ENCODE measurements at places on chromosomes 5 and 9.

- DNase-seq = no peak
Observed at GRCh38 chr9:128125580-128126354, 1.8 kb downstream of the PTGES2 start.

DNA sequence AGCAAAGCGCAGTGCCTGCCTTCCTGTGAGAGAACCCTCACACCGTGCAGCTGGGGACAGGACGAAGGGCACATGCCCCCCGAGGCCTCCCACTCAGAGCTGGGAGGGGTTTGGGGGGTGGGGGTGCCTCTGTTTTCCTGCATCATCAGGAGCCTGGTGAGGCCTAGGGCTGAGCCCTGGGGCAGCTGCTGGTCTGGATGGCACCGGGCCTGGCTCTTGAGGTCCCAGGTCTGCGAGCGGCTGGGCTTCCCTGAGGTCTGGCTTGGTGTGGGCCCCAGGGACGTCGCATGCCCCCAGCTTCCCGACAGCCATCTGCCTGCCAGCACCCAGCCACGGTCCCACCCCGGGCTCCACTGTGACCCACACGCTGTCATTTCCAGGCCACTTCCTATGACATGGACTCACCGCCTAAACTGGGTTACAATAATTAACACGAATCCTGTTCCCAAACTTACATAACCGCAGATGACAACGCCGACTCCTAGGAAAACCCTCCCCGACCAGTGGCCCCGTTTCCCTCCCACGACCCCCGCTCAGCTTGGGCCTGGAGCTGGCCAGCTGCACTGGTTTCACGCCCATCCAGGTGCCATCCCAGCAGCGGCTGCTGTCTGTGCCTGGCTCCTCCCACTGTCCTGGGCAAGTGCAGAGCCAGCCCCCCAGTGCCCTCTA, 8.7 kb downstream of the NACC2 start:
- no peak for DNase-seq

DNA sequence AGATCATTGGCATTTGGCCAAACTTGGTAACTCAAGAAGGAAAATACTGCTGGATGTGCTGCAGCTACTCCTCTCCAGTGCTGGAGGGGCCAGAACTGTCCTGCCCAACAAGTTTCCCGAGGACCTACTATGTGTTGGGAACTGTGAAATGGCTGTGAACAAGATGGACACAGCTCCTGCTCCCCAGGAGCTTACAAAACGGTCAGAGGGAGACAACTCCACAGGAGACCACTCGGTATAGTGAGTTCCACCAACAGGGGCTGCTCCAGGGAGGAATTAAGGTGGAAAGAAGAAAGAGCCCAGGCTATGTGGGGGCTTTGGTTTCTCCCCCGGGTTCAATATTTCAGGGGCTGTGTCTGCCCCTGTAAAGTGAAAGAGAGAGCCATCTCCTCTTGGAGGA, 78.8 kb downstream of the GNA14 start:
- no peak for DNase-seq

- no peak for DNase-seq
Observed at GRCh38 chr5:42500003-42500599, 76.9 kb downstream of the GHR start.

DNA sequence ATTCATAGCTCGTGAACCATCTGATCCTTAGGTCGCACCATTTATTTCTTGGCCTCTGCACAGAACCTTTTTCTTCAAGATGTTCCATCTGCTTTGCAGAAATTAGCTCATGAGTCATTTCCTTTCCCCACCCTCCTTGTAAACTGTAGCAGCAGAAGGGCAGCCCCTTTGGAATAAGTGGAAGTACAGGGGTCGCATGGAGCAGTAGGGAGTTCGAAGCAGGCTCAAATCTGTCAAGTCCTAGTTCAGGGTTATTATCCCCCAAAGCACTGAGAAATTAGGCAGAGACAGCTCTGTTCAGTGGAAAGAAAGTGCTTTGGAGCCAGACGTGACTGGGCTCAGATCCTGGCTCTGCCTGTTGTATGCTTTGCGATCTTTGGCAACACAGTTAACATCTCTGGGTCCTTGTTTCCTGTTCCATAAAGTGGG, 84.2 kb downstream of the SGCD start:
- DNase-seq = peak; percentile 82

- no peak for DNase-seq
Observed at GRCh38 chr9:137971477-137972138, 94.0 kb downstream of the CACNA1B start.

DNA sequence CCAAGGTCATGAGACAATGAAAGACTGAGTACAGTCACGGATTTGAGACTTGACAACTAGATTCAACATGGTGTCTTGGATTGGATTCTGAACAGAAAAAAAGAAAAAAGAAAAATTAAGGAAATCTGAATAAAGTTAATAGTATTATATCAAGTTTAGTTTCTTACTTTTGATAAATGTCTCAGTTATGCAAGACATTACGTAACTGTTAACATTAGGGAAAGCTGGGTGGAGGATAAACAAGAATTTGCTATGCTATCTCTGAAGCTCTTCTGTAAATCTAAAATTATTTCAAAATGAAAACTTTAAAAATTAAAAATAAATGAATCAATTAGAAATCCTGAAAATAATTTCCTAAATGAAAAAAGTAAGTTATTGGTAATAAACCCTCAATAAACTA, 14.4 kb upstream of the DCAF12 start:
- no peak for DNase-seq

- peak; percentile 41 for DNase-seq
Observed at GRCh38 chr5:67319935-67320725, 123.5 kb upstream of the CD180 start.

DNA sequence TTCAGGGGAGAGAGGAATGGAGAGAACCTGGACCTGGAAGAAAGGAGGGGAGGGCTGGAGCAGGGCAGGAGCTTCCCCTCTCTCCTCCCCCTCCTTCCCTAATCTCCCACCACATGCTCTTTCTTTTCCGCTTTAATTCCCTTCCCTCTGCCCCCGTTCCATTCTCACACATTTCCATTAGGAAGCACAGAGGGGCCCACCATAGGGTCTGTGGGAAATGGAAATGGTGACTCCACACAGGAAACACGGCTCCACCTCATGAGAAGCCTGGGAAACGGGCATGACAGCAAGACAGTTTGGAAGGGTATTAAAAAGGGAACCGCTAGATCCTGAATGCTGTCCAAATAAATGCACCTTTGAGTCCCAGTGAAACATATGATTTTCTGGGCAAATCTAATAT, 64.9 kb upstream of the ENTREP1 start:
- DNase-seq = no peak

DNA sequence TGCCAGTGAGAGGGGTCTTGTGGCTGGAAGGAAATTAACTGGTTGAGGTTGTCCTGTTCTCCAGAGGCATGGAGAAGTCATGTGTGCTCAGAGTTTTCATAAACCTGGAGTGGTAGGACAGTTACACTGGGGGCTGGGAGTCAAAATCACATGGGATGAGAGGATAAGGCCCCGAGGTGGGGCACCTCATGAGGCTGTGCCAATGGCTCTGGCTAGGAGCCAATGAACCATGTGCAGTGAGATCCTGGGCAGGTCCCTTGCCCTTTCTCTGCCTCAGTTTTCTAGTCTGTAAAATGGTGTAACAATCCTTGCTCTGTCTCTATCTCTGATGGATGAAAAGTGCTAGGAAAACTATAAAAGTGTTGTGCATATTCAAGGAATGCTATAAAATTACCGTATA, 7.0 kb upstream of the SYNPO start:
- DNase-seq = no peak

GRCh38 chr9:109914280-109915027, 134.5 kb downstream of the PALM2AKAP2 start:
- DNase-seq = peak; percentile 90

DNA sequence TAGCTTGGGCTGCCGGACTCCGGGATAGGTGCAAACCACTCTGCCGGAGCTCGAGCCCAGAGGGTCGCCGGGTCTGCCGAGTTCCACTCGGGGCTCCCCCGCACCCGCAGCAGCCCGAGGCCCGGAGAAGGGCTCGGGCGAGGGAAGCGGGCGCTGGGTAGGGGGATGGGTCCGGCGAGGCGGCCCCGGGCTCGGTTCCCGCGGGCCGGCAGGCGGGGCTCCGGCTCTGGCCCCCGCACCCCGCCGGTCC, 507 bp downstream of the RICTOR start:
- DNase-seq = no peak

- no peak for DNase-seq
Observed at GRCh38 chr9:111975709-111976108, 79.1 kb downstream of the UGCG start.

- DNase-seq = no peak
Observed at GRCh38 chr9:131470581-131470991, 32.1 kb upstream of the POMT1 start.
